ENCODE measurements at places on chromosomes 4 and X. TPM values are rescaled to one million over a fixed set of nuclear protein-coding genes. Genes with fewer than 3 reads are reported as not detected.

DNA sequence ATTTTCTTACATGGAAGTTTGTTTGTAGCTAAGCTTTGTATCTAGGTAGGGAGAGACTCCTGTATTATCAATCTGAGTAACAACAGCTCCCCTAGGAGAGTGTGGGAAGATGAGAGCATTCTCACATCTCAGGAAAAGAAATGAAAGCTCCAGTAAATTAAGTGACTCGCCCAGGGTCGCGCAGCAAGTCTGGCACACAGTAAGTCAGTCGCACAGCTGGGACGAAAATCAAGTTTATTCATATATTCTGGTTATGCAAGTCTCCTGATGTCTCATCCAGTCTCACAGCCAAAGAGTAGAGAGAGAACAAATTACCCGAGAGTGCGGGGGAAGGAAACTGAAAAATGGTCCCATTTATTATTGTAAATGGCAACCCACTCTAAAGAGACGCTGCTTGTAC, 216.1 kb downstream of the STK32B start:
- peaks cover 7% of the 10 kb centered on the region for H3K27me3 ChIP-seq
- peaks cover 6% of the 10 kb centered on the region for H3K4me1 ChIP-seq
- DNase-seq: no peak
- no peaks in the 10 kb centered on the region for H3K36me3 ChIP-seq

GRCh38 chrX:10008483-10009056, 41.4 kb downstream of the CLDN34 start:
- no peak overlapping the region for H3K4me3 ChIP-seq
- peaks cover 8% of the 10 kb centered on the region for H3K27me3 ChIP-seq
- H3K27ac ChIP-seq: no peak overlapping the region
- peaks cover 23% of the 10 kb centered on the region for H3K4me1 ChIP-seq
- no peak for DNase-seq

Gene DMD
- total RNA-seq: 1.7 TPM

DNA sequence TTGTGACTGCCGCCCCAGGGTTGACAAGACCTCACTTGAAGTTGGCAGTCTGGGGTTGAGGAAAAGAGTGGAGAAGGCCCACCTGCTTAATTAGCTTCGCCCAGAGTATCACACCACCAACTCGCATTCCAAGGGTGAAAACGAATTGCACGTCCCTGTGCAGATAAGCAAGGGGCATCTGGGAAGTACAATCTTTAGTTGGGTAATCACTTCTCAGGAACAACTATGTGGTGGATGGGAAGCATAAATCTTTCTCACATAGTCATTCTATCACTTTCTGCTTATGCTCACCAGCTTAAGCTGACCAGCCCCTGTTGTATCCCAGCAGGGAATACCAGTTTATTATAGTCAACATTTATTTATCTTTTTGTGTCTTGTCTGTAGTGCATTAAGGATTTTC, 14.3 kb downstream of the SPCS3 start:
- no peak overlapping the region for H3K27ac ChIP-seq
- no peak overlapping the region for H3K4me3 ChIP-seq
- peaks cover 4% of the 10 kb centered on the region for H3K36me3 ChIP-seq

Gene GSX2
- total RNA-seq: not detected

DNA sequence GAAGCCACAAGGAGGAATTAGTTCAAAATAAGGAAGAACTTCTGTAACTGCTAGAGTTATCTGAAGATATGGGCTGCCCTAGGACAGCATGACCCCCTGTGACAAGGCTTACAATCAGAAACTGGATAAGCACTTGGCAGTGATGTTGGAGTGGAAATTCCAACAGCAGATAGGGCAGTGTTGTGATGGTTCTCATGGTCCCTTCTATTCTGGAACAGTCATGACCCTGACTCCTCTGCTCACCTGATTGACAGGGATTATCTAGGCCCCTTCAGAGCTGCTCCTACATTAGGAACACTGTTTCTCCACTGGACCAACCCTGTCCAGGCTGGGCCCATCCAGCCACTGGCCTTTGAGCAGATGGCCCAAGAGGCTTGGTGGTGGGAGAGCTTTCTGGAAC, 17.9 kb downstream of the NALF2 start:
- no peak for DNase-seq
- no peak overlapping the region for H3K4me3 ChIP-seq
